AG08396 (cell line): ENCODE measurements at places on chromosomes 12 and 14.

GRCh38 chr12:129064209-129064855 is 211.1 kb downstream of the GLT1D1 start:
- no peak for DNase-seq

GRCh38 chr12:9333161-9333560 is 125.0 kb upstream of the PZP start:
- DNase-seq, result no peak

GRCh38 chr12:127060933-127061332 is 1206.0 kb upstream of the TMEM132C start:
- DNase-seq, result no peak

DNA sequence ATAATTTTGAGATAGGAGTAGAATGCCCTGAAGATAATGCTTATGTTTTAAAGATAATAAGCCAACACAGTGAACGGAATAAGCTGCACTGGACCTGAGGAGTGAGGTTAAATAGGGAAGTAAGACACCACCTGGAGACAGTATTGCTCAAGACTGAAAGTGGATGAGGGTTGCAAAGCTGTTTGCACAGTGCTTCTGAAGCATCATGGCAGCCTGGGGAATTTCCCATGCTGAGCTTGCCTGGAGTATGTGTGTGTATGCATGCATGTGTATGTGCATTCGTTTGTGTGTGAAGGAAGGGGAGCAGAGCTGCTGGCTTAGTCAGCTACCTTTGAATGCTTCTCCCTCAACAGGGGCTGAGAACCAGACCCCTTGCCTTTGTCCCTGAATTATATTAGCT is 35.8 kb downstream of the BHLHE41 start:
- DNase-seq, result no peak

DNA sequence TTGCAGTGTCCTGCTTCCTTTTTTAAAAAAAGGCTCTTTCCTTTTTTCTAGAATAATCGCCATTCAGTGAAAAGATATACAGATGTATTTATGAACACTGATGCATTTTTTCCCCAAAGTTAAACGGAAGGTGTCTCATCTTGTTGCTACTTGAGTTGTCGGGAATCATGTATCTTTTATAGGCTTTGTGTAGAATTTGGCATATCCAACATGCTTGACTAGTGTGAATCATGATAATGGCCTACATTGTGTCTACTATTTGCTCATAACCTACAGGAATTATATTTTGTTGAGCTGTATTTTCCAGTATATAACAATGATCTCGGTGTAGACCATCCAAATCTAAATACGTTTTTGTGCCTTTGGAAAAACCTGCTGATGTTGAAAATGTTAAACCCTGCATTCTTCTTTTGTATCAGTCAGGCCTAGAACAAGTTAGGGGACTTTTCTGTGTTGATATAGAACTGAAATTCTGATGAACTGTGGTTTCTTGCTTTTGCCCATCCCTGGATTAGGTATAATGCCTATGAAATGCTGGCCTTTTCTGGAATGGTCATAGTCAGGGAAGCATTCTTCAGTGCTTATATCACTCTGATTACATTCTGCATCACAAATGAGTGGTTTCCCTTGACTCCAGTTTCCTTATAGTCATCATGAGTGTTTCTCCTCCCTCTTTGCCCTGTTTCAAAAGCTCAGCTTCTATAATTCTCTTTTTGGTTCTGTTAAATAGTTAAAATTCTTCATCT is 10.8 kb downstream of the BMAL2 start:
- DNase-seq, result peak; percentile 78

GRCh38 chr14:33671556-33671955 is 279.3 kb downstream of the EGLN3 start:
- DNase-seq, result no peak

- no peak for DNase-seq
These were observed 101.6 kb upstream of the PLXNC1 start for GRCh38 chr12:94046626-94047410.

GRCh38 chr12:40999210-40999609 is 188.9 kb upstream of the PDZRN4 start:
- no peak for DNase-seq
